ENCODE measurements at places on chromosomes 3 and 15.

DNA sequence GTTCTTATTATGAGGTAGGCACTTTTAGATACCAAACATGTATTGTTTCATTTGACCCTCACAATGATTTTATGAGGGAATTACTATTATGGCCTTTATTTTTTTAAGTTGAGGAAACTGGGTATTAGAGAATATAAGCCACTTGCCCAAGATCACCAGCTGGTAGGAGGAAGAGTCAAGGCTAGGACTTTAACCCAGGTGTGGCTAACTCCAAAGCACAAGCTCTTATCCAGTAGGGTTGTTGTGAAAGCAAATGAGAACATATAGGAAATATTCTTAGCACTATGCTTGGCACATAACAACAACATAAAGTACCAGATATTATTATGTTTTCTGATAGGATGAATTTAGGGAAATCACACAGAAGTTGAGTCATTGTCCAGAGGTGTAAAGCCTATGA lies 7.9 kb downstream of the BTLA start:
- no peak for DNase-seq

DNA sequence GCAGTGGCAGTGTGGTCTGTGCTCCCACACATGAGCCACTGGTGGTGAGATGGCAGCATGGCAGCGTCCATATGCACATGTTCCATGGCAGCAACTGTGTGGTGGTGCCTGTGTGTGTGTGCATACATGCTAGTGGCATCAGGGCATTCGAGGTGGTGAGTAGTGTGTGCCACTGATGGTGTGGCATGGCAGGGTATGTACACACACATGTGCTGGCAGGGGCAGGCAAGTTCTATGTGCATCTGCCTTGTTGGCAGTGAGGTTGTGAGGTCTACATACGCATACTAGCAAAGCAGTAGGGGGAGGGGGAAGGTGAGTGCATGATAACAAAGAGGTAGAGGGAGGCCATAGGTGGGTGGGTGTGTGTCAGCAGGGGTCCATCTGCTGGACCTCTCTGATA lies 378.7 kb downstream of the C3orf38 start:
- no peak for DNase-seq

DNA sequence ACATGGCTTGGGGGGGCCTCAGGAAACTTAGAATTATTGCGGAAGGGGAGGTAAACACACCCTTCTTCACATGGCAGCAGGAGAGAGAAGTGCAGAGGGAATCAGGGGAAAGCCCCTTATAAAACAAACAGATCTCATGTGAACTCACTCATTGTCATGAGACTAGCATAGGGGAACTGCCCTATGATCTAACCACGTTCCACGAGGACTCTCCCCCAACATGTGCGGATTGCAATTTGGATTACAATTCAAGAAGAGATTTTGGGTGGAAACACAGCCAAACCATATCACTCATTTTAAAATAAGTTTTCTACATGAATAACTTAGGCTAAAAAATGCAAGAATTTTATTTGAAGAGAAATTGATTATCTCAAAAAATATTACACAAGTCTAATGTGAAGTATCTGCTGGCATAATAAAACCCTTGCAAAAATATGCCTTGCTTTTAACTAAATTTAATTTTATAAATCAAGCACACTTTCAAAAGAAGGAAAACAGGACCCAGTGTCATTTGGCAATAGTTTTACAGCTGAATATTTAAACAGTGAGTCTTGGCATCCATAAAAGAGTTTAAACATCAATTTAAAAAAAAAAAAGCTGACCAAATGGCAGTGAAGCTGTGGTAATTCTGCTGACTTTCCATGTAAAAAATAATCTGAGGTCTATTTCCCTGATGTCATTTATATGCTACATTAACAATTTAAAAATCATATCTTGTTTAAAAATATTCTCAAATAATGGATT lies 1057.2 kb downstream of the NAALADL2 start:
- no peak for DNase-seq

GRCh38 chr15:84904419-84904818 lies 20.0 kb downstream of the SLC28A1 start:
- DNase-seq: no peak

DNA sequence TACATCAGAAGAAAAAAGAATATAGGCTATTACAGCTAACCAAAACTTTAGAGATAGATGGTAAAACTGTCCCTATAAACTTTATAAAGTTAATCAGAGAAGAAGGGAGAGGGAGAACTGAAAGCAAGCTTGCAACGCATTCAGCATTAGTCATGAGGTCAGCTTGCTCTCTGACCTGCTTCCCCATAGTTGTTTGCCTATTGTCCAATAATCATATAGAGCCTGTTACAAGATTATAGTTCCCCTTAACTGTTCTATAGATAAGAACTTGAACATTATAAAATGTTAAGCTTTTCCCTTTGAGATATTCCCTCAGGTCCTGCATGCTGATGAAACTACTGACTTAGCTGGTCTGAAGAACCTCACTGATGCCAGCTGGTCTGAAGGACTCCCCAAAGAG lies 74.5 kb downstream of the CPNE4 start:
- DNase-seq: no peak

DNA sequence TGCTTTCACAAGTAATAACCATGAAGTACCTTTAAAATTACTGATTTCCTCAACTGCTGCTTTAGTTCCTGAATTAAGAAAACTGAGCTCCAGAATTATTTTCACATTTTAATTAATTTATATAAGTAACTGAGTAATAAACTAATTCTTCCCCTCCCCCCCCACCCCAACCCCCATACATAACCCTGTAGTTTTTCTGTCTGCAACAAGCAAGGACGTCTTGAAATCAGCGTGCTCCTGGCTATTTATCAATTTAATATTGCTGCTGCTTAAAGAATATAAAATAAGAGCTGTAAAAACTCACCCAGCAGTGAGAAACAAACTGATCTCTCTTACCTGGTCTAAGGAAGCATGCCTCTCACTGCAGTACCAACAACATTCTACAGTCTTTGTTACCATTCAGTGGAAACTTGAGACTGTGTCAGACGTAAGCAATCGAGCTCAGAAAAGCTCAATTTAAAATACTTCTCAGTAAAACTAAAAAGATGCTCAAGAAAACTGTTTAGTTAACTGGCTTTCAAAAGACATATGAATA lies 121.0 kb downstream of the TFDP2 start:
- DNase-seq: peak; percentile 85

DNA sequence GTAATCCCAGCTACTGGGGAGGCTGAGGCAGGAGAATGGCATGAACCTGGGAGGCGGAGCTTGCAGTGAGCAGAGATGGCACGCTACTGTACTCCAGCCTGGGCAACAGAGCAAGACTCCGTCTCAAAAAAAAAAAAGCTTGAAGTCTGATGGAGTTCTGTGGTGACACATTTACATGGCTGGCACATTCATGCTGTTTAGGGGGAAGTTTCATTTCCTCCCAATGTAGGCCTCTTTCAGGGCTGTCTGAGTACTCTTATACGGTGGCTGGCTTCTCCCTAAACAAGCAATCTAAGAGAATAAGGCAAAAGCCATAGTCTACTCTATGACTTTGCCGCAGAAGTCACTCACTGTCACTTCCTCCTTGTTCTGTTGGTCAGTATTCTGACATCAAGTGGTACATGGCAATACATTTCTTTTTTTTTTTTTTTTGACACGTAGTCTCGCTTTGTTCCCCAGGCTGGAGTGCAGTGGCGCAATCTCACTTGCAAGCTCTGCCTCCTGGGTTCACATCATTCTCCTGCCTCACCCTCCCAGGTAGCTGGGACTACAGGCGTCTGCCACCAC lies 41.2 kb downstream of the OIP5 start:
- no peak for DNase-seq

- DNase-seq: no peak
These were observed 655.2 kb downstream of the DIPK2A start for GRCh38 chr3:144626835-144627234.

GRCh38 chr3:110905121-110905520 lies 166.5 kb upstream of the NECTIN3 start:
- DNase-seq: no peak

GRCh38 chr3:53806182-53807116 lies 39.8 kb downstream of the CHDH start:
- DNase-seq: no peak

GRCh38 chr3:124303305-124303910 lies 311.5 kb upstream of the ROPN1 start:
- no peak for DNase-seq

DNA sequence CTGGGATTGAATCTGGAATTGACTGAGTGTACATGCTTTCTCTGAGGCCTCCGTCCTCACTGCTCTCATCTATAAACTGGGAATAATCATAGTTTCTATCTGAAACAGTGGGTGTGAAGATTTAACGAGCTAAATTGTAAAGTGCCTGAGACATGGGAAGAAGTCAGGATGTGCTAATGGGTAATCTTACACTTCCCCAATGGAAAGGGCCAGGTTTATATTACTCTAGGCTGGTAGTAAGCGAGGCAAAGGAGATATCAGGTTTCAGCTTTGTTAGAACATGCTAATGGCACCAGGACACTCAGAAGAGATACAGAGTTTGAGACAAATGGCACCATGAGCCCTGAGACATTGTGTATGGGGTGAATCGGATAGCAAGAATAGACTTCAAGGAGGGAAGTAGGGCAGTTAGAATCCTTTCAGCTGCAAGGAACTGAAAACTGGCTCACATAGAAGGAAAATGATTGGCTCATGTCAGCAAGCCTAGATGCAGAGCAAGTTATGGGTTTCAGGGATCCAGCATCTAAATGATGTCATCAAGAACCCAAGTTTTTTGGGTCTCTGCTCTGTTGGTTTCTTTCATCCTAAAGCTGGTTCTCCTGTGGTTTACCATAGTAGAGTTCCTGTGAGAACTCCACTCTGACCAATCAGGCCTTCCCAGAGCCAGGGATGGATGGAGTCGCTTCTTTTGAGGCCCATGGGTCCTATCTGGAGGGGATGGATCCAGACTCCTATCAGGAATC lies 21.8 kb downstream of the FLNB start:
- no peak for DNase-seq

DNA sequence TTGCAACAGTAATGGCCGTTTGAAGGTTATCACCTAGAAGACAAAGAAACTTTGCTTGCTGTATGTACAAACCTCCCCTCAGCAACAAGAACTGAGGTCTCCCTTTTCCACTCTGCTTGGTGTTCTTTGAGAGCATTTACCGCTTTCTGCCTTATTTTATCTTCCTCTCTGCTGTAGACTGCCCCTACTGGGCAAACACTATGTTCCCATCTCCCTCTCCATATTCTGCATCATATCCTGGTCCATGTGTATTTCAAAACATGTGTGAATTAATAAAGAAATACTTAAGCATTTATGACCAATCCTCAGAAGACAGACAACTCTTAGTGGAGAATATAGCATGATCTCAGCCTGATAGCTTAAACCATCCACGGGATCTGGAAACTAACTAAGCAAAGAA lies 64.4 kb downstream of the ATP13A5 start:
- no peak for DNase-seq

- DNase-seq: peak; percentile 77
These were observed 58.0 kb downstream of the CHAC1 start for GRCh38 chr15:41011055-41011815.

DNA sequence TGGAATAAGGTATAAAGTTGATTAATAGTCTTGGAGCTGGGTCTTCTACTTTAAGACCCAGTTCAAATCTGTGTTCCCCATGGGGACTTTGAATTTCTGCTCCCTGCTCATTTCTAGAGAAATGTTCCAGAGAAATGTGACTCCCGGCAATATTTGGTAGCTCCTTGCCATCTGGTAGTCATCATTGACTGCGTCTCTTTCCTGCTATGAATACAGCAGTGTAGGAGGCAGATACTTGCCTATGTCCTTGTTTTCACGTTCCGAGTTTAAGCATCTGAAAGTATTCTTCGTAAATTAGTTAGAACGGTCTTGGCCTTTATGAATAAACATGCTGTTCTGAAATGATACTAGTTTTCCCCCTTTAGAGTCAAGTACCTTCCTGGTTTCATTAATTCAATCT lies 352.9 kb downstream of the PTPRG start:
- DNase-seq: no peak

DNA sequence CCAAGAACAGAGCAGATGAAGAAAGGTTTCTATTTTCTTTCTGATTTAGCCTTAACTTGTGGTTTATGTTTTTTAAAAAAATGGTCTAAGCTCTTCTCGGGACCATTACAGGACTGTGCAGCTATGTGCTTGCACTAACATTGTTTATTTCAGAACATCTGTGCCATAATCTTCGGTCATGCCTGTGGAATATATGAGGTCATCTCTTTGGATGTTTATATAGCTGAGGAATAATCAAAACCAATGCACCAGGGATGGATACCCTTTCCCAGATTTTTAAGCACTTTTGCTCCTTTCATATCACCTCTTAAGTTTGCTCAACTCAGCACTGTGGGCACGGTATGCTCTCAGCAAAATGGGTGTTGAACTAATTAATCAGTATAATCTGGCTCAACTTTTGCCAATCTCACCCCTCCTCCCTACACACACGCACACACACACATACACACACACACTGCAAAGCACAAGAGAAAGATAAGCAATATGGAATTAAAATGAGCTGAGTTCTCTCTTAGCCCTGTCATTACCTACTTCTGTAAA lies 268.5 kb upstream of the TMC3 start:
- DNase-seq: no peak

All from A673 (cell line).